ENCODE measurements at places on chromosomes 11 and 22.

- no peak for DNase-seq
Measured at GRCh38 chr22:46514592-46515207, 22.7 kb downstream of the CELSR1 start.

GRCh38 chr11:74024261-74025029 is 15.6 kb upstream of the UCP3 start:
- DNase-seq, result no peak

GRCh38 chr11:83150450-83150849 is 6.5 kb upstream of the PCF11 start:
- DNase-seq, result no peak

DNA sequence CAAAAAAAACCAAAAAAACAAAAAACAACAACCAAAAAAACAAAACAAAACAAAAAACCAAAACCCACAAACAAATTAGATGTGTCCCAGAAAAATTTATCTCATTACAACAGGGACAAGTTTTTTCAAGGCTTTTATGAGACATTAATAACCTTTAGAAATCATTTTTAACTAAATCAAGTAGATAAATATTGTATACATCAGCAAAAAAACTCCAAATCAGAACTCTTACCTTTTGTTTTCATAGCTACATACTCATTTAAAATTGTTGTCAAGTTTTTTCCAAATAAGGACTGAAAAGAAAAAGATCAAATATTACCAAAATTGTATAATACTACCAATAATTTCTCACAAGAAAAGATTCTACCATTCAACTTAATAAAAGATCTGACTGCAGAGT is 28.7 kb downstream of the NPAT start:
- DNase-seq, result no peak

- DNase-seq, result no peak
Measured at GRCh38 chr11:7032692-7033091, 12.4 kb downstream of the NLRP14 start.

- no peak for DNase-seq
Measured at GRCh38 chr22:45268167-45268957, 16.4 kb upstream of the UPK3A start.

DNA sequence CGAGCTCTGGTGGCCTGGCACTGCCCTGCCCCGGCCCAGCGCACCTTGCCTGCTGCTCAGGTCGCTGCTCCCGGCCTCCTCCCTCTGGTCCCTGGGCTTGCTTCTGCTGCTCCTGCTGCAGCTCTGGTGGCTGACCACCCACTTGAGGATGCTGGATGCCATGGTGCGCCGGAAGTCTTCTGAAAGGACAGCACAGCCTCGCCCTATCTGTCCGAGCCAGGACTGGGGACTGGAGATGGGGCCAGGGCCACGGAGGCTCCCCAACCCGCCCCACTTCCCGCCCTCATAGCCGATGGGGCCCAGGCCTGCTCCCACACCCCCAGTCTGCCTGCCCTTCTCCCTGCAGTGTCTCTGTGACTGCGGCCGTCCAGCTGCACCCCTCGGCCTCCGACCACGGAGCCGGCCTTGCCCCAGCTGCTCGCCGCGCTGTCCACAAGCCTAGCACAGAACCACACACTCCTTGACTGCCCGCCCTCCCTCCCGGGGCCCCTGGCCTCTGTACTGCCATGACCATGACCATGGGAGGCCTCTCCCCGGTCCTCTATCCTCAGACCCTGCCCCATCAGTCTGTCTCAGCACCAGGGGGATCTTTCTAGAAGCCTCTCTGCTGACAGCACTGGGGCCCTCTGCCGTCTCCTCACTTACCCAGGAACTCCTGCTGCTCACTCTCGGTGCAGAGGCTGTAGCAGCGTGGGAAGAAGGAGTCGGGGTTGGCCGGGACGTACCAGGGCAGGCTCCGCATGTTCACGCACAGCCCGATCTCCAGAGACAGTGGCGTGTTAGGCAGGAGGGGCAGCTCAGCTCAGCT is 12.7 kb downstream of the TTLL8 start:
- DNase-seq, result no peak

DNA sequence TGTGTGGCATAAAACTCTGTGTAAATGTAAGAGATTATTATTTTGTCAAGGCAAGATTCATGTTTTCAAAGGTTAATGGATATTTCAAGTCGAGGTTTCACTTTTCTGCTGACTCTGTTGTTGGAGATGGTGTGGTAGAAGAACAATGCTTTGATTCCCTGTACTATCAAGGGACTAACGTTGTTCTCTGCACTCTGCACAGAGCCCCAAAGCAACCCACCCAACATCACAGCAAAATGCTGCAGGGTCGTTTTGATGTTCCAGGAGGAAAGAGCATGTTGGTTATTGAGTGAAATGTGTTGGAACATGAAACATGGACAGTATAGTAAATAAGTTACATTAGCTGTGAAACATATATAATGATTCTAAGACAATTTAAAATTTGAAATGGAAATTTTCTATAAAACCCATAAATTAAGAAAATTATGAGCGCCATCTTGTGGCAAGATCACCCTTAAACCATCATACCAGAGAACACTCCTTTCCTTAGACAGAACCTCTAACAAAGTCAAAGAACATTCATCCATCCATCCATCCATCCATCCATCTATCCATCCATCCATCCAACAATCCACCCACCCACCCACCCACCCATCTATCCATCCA is 164.4 kb upstream of the ZBED5 start:
- no peak for DNase-seq

DNA sequence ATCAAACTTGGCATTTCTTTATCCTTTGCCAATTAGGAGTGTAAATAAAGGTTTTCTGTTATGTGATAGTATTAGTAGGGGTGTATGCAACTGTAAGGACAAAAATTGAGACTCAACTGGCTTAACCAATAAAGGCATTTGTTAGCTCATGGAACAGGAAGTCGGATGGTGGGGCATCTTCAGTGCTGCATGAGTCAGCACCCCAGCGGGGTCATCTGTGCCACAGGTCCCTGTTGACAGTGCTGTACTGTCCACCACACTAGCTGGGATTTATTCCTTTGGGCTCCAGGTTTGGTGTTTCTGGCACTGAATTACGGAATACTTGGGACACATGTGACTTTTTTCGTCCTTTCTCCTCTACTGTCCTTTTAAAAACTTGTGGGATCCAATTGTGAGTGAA is 86.0 kb downstream of the PPP6R3 start:
- DNase-seq, result no peak

DNA sequence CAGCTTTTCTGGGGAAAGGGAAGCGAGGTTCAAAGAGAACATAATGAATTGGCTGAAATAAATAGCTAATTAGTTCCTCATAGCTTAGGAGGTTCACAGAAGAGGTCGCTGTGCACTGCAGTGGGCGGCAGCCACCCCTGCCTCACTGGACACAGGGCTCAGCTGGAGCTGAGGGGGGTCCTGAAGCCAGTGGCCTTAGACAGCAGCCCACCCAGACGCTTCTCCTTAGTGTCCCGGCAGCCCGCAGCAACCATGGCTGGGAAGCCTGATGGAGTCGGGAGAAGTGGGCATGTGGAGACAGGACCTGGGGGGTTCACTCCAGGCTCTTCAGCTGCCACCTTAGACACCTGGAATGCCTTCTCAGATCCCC is 75.4 kb downstream of the TRIM29 start:
- DNase-seq, result no peak

DNA sequence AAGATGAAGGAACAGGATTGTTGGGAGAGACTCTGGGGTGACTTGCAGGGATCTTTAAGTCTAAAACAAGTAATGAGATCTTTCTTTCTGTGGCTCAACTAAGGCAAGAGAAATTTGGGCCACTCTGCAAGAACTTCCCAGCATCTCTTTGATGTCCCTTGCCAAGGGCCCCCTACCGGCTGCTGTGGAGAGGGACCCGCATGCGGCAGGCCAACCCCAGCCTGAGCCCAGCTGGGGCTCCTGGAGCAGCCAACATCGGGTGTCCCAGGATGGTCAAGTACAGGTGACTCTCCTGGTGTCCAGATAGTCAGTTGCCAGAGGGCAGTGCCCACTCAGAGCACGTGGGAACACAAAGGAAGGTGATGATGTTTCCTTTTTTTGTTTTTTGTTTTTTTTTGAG is 363.2 kb downstream of the TBC1D22A start:
- DNase-seq, result no peak

GRCh38 chr11:114044042-114044871 is 15.3 kb upstream of the ZBTB16 start:
- no peak for DNase-seq

- no peak for DNase-seq
Measured at GRCh38 chr11:109510316-109510715, 88.3 kb downstream of the C11orf87 start.

DNA sequence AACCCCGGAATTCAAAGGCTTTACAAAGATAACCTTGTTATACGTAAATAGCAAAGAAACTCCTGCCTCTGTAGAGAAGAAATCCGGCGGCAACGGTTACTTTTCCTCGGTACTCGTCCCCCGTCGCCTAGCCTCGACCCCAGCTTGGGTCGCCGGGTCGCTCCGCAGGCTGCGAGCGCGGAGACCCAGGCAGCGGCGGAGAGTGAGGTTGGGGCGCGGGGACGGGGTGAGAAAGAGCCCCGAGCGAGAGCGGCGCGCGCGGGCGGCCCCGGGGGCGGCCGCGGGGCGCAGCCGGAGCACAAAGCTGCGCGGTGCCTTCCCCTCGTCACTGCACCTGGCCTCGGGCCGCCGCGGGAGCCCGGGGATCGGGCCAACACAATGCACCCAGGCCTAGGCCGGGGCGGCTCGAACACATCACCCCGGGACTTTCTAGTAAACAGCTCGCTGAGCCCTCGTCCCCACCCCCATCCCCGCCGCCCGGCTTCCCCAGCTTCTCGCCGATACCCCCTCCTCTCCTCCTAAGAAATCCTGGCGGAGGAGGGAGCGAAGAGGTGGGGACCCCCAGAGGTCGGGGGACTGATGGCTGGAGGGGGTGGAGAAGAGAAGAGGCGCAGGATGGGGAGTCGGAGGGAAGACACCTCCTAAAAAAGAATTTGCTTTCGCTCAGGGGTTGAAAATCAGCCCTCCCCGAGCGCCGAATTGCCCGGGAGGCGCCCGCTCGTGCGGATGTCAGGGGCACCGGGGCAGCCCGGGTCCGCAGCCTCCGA is 845 bp downstream of the MPPED2 start:
- DNase-seq, result peak; percentile 5

GRCh38 chr11:21501245-21501644 is 691.6 kb upstream of the ANO5 start:
- DNase-seq, result no peak

DNA sequence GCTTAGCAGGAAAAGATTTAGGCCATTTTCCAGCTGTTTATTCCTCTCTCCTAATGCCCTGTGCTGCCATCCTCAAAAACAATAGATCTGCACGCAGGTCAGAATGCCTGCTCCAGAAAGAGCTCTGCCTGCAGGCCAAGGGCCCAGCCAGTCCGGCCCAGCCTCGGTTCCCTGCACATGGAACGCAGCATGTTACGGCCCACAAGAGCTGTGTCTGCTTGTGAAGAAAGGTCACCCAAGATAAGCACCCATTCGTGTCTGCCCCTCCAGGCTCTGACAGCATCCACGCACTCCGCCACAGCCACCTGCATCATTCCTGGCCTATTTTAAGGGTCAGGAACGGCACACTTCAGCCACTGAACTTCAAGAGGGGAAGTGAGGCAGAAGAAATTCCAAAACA is 152.2 kb downstream of the SPATA19 start:
- DNase-seq, result no peak

DNA sequence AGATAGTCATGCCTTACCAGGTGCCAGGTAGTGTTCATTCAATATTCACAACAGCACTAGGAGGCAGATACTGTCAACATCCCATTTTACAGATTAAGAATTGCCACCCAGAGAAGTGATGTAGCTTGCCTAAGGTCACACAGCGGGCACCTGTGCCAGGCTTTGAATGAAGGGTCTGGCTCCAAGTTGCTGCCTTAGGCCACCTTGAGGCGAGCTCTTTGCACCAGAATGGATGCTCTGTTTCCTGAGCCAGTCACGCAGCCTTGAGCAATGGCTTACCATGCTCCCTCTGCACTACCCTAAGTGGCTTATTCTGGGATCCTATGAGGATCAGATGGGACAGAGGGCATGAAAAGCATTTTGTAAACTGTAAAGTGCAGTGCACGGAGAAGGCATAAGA is 25.1 kb upstream of the TIMP3 start:
- no peak for DNase-seq

DNA sequence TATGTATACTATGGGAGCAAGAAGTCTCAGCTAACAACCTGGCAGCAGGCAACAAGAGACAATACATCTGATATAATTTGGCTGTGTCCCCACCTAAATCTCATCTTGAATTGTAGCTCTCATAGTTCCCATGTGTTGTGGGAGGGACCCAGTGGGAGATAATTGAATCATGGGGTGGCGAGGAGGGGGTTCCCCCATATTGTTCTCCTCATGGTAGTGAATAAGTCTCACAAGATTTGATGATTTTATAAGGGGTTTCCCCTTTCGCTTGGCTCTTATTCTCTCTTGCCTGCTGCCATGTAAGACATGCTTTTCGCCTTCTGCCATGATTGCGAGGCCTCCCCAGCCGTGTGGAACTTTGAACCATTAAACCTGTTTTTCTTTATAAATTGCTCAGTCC is 6.2 kb downstream of the DNAJC24 start:
- DNase-seq, result no peak

DNA sequence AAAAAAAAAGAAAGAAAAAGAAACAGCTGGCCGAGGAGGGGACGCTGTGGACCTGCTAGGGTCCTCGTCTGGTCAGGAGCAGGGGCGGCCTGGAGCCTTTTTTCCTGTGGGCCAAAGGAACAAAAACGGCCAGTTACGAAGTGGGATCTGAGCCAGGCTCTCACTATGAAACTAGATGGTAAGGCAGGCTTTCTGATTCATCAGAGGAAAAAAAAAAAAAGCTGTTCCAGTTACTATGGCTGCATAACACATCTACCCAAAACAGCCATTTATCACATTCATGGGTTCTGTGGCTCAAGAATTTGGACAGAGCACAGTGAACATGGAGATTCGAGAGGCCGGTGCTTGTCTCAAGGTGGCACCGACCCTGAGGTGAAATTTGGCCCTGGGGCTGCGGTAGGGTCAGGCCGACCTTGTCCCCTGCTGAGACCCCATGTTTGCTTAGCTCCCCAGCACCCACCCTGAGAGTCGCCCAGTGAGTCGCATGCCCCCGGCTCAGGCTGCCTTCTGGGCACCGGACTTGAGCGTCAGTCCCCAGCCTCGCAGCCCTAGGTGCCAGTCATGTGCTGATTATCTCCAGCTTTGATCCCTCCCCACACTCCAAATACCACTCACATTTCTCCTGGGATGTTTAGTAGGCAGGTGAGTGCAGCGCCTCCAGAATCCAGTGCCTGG is 34.2 kb downstream of the MRGPRD start:
- no peak for DNase-seq

DNA sequence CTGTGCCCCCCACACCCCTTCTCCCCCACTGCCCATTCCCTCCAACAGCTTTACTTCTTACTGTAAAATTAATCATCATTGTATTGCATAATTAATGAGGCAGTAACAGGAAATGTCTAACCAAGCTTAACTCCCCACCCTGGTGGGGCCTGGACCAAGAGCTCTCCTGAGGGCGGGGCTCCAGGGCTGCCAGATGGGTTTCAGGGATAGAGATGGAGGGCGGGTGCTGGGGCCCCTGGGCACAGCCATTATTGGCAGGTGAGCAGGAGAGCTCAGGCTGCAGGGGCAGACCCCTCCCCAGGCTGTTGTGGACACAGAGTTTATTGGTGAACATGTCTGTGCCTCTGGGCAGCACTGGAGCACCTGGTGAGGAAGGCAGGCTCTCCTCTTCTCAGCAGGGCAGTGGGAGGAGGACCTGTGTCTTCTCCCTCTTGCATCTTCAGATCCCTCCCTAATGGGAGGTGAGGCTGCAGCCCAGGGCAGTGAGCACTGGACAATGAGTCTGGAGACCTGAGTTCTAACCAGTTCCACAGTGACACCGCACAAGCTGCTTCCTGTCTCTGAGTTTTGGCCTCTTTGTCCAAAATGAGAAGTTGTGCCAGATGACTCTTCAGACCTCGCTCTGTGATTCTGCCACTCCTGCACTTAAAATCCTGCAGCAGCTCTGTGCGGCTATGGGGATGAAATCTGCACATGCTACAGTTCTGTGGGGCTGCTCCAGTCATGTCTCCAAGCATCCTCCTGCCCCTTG is 233.3 kb downstream of the CEP164 start:
- no peak for DNase-seq

All from CD4-positive, alpha-beta T cell (primary cell).